ENCODE measurements at places on chromosomes 4 and X.

- no peak for ATAC-seq
Measured at GRCh38 chrX:37353646-37354045, 4.5 kb downstream of the PRRG1 start.

DNA sequence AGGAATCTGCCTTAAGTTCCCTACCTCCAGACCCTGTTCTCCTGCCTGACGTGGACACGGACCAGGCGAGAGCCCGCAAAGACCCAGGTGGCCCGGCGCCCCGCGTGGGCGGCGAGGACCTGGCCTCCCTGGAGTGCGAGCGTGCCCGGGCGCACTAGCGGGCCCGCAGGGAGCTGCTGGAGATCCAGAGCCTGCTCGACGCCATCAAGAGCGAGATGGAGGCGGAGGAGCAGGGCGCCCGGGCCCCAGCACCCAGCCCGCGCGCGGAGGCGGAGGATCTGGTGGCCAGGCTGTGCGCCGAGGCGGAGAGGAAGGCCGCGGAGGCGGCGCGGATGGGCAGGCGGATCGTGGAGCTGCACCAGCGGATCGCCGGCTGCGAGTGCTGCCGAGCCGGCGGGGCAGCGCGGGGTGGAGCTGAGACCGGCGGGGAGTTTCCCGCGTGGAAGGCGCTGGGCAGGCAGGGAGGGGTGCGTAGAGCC, 18.2 kb downstream of the MRFAP1 start:
- ATAC-seq = peak; percentile 68

- ATAC-seq = no peak
Measured at GRCh38 chrX:96689991-96690390, 5.3 kb downstream of the DIAPH2 start.

DNA sequence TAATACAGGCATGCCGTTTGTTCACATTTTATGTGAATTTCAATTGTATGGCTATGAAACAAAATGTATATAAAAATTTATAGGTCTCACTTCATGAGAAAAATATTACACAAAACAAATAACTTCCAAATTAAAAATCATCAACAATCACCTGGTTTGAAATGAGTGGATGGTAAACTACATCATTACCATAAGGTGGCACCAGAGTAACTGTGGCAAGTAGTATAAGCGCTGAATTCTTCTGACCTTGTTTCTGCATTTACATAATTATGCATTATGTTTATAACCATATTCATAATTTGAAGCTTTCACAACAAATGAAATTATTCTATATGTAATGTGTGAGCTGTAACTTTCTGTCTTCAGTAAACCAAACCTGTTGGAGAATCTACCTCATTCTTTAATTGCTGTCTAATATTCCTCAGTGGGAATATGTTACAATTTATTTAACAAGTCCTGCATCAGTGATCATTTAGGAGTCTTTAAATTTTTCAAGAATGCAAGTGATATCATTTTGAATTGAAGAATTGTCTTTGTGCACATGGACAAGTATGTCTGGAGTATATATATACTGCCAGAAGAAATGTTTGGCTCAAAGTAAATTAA, 55.2 kb downstream of the MMRN1 start:
- ATAC-seq = no peak

DNA sequence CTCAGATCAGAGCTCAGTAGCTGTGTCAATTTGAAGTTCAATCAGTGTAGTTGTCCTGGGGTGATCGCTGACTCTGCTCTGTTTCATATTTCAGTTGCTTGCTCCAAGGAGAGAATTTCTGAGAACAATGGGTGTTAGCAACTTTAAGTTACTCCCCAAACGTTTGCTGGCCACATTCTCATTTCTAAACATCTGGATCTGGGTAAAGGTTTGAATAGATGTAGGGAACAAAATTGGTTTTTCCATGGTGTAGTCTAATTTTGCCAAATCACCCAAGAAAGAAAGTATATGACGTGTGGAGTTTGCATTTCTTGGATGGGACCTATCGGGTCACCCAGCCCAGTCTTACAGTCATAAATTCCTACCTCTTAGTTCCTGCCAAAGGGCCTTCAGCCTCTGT, 103.7 kb downstream of the AKAP4 start:
- no peak for ATAC-seq

DNA sequence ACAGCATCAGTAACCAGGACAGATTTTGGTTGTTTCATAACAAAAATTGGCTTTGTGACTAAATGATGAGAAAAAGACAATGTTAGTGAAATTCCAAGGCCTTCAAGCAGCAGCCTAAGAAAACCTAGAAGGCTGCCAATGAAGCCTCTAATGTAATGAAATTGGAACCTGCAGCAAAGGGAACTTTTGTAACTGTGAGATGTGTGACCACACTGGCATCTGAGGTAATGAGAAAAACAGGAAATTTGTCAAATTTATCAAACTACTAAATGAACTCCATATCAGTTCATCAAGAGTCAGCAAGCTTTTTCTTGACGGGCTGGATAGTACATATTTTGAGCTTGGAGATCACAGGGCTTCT, 30.4 kb upstream of the EMCN start:
- no peak for ATAC-seq

- ATAC-seq = no peak
Measured at GRCh38 chr4:8911316-8912088, 39.9 kb upstream of the HMX1 start.

- no peak for ATAC-seq
Measured at GRCh38 chrX:153519569-153520286, 2.3 kb downstream of the ATP2B3 start.
